ENCODE measurements at places on chromosomes 12 and 14.

- DNase-seq = no peak
Observed at GRCh38 chr14:91140672-91141071, 26.8 kb downstream of the DGLUCY start.

- DNase-seq = no peak
Observed at GRCh38 chr12:28578361-28578760, 388.1 kb downstream of the CCDC91 start.

GRCh38 chr12:30548203-30548602, 147.5 kb downstream of the IPO8 start:
- DNase-seq = no peak

DNA sequence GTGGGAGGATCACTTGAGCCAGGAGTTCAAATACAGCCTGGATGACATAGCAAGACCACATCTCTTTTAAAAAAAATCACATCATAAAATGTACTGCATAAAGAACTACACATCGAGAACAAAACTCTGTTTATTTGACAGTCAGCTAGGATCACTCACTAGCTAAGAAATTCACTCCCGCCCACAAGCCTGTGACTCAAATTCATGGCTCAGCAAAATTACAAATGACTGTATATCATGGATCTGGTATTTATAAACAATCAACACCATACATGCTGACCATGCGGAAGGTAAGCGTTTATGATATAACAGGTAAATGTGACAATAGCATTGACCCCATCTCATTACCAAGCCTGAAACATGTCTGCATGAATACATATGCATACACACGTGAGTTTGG, 206.5 kb downstream of the EFCAB11 start:
- DNase-seq = no peak

GRCh38 chr12:48883305-48884161, 17.9 kb upstream of the RND1 start:
- no peak for DNase-seq

DNA sequence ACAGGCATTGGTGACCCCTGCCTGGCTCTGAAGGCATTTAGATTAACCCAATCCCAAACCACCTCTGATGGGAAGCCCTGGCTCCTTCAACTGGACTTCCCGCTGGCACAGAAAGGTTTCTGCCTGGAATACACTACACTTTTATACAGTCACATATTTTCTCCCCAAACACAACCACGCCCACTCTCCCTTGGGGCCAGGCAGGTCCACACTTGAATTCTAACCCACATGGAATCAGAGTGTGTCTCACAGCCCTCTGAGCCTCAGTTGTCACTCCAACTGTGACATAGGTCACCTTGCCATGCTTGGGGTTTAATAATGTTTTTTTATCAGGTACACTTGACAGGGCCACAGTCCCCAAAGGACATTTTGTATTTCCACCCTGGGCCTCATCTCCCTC, 368.6 kb downstream of the BCL11B start:
- no peak for DNase-seq

DNA sequence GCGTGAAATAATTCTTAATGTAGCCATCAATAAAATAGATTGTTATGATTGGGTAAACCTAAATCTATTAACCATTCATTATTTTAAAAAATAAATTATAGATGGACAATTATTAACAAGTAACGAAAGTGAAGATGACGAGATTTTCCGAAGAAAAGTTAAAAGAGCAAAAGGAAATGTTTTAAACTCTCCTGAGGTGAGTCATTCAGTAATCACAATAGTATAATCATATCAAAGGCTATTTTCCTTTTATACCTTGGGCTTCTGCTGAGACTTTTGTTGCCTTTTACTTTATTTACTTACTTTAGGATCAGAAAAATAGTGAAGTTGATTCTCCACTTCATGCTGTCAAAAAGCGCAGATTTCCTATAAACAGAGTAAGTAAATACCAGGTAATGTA, 45.6 kb downstream of the FANCM start:
- no peak for DNase-seq

- DNase-seq = no peak
Observed at GRCh38 chr14:94355191-94355794, 32.2 kb upstream of the SERPINA6 start.

- no peak for DNase-seq
Observed at GRCh38 chr12:131047789-131048610, 94.3 kb downstream of the ADGRD1 start.

DNA sequence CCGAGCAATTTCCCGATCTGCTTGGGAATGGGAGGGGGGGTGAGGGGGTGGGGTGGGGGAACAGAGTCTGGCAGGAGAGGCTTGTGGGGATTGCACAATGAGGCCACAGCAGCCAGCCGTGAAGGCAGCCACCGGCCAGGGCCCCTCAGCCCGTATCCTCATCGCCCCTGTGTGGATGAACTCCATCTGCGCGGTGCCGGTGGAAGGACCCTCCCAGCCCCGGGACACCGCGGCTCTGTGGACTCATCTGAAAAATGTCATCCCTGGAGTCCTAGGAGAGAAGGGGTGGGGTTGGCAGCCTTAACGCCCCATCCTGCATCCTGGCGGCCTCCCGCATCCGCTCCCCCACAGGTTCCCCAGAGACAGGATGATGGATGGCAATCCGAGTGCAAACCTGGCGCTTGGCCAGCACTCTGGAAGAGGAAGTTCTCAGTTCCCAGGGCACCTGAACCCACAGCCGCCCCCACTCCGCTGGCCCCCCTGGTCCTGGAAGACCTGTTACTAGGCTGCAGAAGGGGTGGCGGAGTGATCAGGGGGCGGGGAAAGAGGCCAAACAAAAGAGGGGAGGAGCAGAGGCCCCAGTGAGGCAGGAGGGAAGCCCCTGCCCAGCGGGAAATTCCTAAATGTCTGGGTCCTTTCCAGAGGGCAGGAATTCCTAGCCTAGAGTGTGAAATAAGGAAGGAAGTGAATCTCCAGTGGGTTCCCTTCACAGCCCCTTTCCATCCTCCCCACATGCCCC, 1.2 kb upstream of the TNFAIP2 start:
- DNase-seq = no peak

GRCh38 chr12:40013847-40014246, 92.0 kb downstream of the SLC2A13 start:
- DNase-seq = no peak

DNA sequence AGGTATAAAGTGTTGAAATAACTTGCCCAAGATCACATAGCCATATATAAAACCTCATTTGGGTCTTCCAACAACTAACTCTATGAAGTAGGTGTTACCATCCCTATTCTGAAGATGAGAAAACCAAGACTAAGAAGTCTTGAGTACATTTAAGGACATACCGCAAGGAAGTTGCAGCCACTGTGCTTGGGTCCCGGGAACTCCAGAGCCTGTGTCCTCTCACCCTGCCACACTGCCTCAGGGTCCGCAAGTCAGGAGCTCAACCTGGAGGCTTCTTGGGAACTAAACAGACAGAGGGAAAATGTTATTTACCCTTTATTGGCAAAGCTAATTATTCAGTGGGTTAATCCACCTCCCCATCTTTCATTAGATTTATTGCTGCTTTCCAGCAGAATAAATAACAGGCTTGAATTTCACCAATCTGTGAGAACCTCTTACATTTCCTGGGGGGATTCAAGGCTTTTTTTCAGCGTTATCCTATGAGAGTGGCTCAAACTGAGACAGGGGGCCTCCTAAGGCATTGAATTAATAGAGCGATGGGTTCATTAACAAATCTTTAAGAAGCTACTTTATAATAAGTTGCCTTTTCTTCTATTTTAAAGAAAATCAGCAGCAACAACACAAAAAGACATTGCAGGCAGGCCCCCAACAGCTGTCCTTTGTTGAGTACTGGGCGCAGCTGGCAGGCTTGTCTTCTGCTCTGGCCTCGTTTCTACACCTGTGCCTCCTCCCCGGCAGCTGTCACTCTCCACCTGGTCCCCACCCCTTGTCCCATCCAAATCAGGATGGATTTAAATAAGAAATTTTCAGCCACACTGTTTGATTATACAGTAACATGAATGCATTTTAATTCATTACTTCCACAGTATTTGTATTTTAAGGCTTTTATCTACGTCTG, 25.3 kb downstream of the PHLDA1 start:
- no peak for DNase-seq

GRCh38 chr14:55126034-55126433, 3.0 kb upstream of the LGALS3 start:
- no peak for DNase-seq

DNA sequence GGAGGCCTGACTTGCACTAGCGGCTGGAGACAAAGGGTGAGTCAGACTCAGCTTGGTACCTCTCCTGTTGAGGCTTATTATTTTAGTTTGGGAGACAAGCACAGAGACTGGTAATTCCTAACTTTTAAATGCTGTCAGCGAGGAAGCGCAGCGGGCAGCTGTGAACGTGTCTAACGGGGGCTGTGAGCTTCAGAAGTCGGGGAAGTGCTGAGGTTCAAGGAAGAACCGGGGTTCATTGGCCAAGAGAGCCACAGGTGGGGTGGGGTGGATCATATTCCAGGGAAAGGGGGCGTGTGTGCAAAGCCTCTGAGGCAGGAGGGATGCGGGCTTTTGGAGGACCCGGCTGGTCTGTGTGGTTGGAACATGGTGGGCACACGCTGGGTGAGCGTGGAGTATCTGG, 36.1 kb upstream of the ADGRD1 start:
- DNase-seq = no peak

- no peak for DNase-seq
Observed at GRCh38 chr12:1844661-1845409, 24.5 kb downstream of the LRTM2 start.

DNA sequence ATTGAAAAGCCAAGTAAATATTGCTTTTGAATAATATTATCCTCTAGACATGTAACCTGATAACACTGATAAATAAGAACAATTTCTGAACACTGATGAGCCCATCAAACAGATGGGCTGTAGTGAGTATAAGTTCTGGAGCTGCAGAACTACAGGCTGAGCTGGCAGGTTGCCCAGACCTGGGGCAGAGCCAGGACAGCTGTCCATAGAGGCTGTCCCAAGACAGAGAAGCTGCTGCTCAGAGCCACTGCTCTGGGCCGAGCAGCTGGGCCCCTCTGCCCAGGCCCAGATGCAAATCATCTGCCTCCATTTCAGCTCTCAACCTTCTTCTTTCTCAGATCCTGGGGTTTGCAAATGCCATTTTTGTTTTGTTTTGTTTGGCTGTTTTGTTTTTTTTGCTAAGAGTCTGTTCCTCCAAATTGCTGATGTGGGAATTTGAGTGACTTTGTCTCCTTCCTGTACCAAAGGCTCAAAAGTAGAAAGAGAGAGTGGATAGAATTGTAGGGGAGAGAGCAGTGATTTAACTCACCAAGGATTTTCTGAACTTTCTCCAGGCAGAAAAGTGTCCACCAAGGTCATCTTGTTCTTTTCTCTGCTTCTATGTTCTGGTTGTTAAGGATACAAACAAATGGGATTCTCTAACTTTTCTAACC, 4.0 kb upstream of the TESPA1 start:
- no peak for DNase-seq

DNA sequence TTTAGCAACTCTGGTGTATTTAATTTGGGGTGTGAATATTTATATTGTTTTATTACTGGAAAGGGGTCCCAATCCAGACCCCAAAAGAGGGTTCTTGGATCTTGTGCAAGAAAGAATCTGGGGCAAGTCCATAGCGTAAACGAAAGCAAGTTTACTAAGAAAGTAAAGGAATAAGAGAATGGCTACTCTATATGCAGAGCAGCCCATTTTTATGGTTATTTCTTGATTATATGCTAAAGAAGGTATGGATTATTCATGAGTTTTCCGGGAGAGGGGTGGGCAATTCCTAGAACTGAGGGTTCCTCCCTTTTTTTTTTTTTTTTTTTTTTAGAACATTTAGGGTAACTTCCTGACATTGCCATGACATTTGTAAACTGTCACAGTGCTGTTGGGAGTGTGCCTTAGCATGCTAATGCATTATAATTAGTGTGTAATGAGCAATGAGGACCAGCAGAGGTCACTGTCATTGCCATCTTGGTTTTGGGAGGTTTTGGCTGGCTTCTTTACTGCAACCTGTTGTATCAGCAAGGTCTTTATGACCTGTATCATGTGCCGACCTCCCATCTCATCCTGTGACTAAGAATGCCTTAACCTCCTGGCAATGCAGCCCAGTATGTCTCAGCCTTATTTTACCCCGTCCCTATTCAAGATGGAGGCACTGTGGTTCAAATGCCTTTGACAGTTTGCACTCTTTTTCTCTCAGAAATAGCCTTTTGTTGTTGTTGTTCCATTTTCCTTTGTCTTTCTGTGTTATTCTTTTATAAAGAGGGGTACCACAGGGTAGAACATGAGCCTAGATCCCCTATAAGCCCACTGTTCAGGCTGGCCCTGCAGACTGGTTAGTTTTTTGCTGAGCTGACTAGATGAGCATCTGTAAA, 75.5 kb upstream of the DCD start:
- peak; percentile 82 for DNase-seq

GRCh38 chr12:114933428-114934160, 249.6 kb upstream of the TBX3 start:
- no peak for DNase-seq

DNA sequence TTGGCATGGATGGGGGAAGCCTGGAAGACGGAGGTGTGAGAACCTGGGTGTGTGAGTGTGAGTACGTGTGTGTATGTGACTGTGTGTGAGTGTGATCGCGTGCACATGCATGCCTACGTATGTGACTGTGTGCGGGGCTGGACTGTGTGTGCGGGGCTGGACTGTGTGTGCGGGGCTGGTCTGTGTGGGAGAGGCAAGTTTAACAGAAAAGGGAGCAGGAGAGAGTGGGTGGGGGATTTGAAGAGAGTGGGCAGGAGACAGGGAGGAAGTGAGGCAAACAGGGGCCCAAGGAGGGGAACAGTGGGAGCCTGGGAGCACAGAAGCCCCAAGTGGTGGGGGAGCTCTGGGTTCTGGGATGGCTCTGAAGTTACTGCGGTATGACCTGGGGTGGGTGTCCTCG, 103.7 kb upstream of the LHX5 start:
- no peak for DNase-seq

DNA sequence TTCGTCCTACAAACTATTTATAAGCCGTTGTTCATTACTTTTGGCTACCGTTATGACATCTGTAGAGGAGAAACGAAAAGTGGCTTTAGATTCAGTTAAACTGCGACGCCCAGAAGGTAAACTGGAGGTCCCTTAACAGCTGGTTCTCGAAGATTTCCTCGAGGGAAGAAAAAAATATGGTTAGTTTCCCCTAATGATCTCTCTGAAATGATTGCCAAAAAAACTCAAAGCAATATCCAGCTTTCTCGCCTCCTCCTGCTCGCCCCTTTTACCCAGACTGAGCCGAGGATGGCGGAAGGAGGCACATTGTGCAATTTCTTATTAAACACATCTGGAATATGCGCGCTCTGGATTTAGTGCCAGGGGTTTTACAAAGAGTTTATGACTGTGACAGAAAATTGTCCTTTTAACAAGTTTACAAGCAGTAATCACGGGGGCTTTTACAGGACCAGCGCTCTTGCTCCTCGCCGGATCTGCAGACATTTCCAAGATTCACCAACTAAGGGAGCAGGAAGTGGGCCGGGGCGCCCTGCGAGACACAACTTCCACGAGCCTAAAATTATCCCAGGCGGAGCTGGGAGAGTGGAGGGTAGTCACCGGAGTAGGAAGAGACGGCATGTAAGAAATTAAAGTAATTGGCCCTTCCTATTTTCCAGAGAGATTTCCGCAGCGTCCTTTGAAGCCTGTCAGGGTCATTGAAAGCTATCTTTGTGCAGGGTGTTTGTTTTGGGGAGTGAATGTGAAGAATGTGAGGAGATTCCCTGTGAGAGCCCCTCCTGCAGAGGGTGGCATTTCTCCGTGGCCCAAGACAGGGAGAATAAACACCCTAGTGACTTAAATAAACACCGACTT, 5.6 kb downstream of the SIX1 start:
- DNase-seq = no peak

GRCh38 chr14:99863059-99863458, 69.8 kb downstream of the EML1 start:
- no peak for DNase-seq
